Right renal cortex interstitium (tissue), 3 donors: ENCODE measurements at places on chromosomes 7 and 10.

GRCh38 chr7:47458486-47458885 lies 123.4 kb downstream of the TNS3 start:
- DNase-seq = no peak

GRCh38 chr10:67788028-67788886 lies 49.7 kb downstream of the DNAJC12 start:
- DNase-seq = no peak

DNA sequence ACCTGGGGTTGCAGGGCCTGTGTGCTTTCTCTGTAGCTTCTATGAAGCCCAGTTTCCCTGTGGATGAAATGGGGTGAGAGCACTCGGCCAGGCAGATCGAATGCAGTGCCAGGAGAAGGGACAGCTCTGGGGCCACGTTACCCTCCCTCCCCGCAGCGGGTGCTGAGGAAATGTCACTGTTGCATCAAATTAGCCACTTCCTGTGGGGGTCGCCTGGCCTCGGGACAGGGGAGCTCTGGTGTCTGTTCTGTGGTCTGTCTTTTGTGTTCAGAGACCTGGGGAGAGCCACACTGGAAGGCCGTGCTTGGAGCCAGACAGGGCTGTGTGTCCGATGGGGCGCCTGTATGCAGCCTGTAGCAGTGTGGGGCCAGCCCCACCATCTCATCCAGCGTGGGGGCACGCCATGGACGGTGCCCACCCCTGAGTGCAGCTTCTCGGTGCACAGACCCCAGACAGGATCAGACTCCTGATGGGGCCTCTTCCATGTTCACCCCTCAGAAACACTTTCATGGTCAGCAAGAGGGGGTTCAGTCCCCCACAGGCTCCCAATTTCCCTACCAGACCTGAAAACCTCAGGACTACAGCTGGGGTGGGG lies 13.6 kb downstream of the TTYH3 start:
- DNase-seq = no peak

DNA sequence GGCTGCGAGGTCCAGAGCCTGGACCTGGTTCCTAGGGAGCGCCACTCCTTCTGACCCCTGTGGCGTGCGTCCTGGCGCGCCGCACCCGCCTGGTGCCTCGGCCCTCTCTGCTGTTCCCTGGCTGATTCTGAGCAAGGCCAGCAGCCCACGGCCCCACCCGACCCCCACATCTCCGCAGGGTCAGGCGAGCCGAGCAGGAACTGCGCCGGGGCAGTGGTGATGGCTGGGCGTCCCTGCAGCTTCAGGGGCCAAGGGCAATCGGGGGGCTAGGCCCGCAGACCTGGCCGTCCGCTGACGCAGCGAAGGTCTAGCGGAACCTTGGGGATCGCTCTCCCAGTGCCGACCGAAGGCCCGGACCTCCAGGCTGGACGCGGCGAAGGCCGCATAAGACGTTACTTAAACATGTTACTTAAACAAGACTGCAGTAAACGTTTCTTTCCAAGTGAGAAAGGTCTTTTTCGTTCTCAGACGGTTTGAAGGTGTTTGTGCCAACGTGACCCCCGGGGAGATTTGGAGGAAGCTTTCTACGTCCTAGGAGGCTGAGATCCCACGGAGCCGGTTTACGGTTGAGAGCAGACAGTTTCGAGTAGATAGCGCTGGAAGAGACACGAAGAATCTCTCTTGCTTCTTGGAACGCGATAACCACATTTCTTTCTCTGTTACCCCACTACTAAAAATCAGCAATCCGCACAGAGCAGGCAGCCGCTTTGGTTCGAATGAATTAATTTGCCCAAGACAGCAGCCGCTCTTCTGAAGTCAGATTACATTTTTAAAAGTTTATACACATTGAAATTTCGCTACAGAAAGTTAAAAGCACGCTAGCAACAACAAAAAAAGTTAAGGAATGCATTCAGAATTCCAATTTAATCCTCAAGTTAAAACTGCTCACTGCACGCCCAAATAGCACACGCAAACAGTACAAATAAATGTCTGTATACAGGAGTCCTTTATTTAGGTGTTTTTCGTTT lies 4.9 kb upstream of the NKX2-3 start:
- DNase-seq = no peak

DNA sequence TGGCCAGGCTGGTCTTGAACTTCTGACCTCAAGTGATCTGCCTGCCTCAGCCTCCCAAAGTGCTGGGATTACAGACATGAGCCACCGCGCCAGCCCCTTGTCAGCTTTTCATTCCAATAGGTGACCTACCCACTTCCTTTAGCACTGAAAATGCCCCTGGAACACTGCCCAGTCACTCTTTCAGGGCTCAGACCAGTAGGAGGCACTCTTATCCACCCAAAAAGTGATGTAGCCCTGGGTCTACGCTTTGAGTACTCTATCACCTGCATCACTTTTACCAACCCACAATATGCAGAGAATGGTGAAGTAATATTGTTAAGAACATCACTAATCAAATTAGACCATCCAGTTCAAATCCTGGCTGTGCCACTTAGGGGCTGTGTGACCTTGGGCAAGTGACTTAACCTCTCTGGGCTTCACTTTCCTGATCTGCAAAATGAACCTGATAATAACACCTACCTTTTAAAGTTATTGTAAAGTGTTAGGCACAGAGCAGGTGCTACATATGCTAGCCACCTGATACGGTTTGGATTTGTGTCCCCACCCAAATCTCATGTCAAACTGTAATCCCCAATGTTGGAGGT lies 5.2 kb downstream of the CALN1 start:
- DNase-seq = no peak

GRCh38 chr7:154425271-154425670 lies 373.1 kb downstream of the DPP6 start:
- no peak for DNase-seq

- no peak for DNase-seq
Measured at GRCh38 chr7:24723178-24723530, 34.1 kb downstream of the GSDME start.

DNA sequence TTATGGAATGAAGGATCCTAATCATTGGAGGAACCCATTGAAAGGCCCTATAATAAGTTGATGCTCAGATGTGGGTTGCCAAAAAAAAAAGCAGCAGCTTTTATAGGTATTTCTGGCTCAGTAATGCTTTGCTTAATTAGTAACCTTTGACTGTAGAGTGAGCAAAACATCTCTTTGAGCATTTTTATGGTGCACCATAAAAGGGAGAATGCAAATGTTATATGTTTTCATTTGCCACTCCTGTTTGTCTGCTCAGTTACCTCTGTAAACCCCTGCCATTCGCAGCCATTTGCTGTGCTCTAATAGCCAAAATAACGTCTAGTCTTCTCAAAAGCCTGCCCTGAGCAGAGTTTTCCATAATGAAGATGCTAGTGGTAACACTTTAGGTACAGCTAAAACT lies 589.1 kb upstream of the FOXK1 start:
- DNase-seq = no peak

DNA sequence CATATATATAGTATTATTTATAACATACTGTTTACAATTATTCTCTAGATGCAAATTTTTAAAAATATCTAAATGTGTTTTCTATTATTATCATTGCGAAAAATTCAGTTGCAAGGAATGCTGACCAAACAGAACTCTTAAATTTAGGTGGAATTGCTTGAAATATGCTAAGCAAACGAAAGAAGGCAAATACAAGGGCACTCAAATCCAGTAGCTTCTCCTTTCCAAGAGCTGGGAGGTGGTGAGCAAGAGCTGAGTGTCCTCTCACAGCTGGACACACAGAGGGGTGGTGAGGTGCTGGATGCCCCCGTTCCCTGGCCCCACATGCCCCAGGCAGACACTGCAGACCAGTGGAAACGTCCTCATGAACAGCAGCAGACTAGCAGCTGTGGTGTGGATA lies 166.0 kb downstream of the TAX1BP1 start:
- DNase-seq = no peak

DNA sequence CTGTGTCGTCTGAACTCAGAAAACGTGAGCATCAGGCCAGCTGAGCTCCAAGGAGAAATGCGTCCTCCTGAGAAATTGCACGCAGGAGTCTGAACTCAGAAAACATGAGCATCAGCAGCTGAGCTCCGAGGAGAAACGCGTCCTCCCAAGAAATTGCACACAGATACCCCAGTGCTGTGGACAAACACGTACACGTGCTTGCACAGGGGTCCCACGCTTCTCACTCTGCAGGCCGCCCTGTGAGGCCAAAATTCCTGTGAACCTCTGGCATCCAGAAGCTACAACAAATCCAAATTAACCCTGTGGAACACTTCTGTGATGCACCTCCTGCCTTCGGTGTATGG lies 133.8 kb downstream of the WDR37 start:
- DNase-seq = no peak

- no peak for DNase-seq
Measured at GRCh38 chr7:104153287-104153686, 54.5 kb downstream of the ORC5 start.

GRCh38 chr7:122803323-122803722 lies 82.9 kb downstream of the CADPS2 start:
- no peak for DNase-seq

- DNase-seq = no peak
Measured at GRCh38 chr10:75662715-75663114, 231.3 kb downstream of the LRMDA start.
